Osteocyte (in vitro differentiated cells): ENCODE measurements at places on chromosomes 5 and 9. TPM values are rescaled to one million over a fixed set of nuclear protein-coding genes. Genes with fewer than 3 reads are reported as not detected.

Gene PCDHGA9
- total RNA-seq = 1.6 and 1.9 TPM in 2 replicates

Gene S100Z
- total RNA-seq = not detected in 2 replicates

Gene GCNT1
- total RNA-seq = 8.0 and 8.6 TPM in 2 replicates

Gene ZNF618
- 35.1 and 36.8 TPM in 2 replicates for total RNA-seq

Gene QRFP
- total RNA-seq = not detected in 2 replicates

Gene TMC1
- not detected in 2 replicates for total RNA-seq

Gene PCDHA2
- 0.99 and 1.6 TPM in 2 replicates for total RNA-seq

Gene PCAT7
- 14.6 and 15.2 TPM in 2 replicates for total RNA-seq

Gene FAM78A
- total RNA-seq = 1.0 and 1.1 TPM in 2 replicates

Gene SETD9
- total RNA-seq = 10.1 and 11.0 TPM in 2 replicates

Gene CATSPER3
- not detected in 2 replicates for total RNA-seq

Gene ZNF622
- total RNA-seq = 29.2 and 30.7 TPM in 2 replicates

GRCh38 chr9:99303177-99303576, 81.1 kb downstream of the SEC61B start:
- DNase-seq = no peak

GRCh38 chr5:177538876-177539275, 15.5 kb downstream of the FAM193B start:
- no peak for DNase-seq

- no peak for DNase-seq
These were observed 545.9 kb upstream of the PTPRD start for GRCh38 chr9:11158676-11159075.

DNA sequence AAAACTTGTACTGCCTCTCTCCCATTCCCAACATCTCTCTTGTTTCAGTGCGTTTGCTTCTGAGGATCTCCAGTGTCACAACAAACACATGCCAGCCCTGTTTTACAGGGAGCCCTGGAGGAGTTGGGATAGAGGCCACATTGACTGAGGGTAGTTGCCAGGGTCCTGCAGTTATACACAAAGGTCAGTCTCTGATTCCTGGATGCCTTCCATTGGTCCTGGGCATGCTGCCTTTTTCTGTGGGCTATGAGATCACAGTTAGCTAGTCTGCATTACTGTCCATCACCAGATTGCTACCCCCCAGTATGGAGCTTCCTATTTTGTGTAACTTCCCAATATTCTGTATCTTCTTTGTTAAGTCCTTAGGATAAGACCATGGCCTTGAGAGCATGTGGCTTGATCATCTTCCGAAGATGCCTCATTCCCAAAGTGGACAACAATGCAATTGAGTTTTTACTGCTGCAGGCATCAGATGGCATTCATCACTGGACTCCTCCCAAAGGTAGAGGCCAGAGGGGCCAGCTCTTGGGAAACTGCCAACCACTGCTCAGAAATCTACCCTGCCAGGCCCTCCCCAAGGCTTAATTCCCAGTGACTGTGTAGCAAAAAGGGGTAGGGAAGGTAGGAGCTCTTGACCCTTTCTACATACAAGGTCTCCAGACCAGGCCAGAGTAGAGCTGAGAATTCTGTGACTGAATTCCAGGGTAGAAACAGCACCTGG, 9.5 kb downstream of the NUDT2 start:
- DNase-seq = no peak

DNA sequence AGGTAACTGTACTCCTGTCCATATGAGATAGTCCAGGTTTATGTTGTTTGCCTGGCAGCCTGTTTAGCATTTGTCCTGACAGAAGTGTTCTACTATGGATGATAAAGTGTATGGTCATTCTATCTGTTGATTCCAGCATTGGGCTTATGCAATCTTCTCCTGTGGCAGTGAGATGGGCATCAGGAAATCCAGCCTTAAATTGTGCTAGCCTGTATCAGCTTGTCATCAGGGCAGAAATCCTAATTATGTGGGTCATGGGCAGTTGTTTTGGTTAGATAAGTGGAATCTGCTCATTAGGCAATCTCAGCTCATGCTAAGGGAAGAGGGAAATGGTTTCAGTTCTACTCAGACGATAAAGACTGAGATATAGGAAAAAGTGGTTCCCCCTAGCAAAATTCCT, 247.4 kb upstream of the CHD1 start:
- DNase-seq = no peak

GRCh38 chr5:96094904-96095303, 133.3 kb upstream of the ELL2 start:
- DNase-seq = no peak

DNA sequence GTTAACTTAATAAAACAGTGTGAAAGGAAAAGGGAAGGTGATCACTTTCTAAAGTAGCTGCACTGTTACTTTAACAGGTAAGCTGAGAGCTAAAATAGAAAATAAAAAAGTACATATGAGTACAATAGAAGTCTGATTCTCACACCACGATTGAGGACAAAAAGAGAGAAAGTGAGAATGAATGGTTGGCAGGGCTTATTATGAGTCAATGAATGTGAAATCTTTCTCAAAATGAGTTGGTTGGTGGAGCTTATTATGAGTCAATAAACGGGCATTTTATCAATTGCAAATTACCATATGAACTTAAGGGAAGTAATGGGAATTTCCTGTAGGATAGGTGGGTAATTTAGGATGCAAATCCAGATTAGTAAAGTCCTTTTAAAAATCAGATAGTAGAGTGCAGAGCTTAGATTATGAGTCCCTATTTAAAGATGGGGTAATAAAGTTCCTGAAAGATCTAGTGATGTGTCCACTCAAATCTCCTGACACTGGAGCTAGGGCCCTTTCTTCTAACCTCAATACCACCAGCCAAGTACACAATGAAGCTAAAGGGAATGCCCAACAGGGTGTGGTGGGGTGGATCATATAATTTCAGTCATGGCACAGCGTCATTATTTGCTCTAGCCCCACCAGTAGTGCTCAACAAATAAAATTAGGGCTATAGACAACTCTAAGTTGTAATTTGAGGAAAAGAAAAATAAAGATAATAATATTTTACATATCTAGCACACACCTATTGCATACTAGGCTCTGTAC, 21.1 kb upstream of the TLR4 start:
- DNase-seq = no peak

- DNase-seq = peak; percentile 72
These were observed 15.3 kb upstream of the SPATA31E1 start for GRCh38 chr9:87867391-87867790.

DNA sequence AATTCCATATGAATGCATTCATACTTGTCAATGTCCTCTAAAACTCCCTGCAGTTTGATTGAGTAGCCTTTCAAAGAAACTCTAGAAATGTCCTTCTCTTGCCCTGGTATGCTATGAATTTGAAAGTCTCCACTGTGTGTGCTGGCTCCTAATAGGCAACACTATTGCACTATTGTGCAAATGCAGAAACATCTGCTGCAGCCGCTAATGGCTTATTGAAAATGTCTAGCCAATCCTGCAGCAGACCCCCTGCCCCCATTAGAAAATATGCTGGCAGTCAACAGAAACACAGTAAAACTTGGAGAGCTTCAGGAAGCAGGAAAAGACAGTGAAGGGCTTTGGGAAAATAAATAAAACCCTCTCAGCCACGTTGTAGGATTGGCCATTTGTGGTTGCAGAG, 87.3 kb upstream of the GRAMD2B start:
- DNase-seq = no peak

GRCh38 chr5:134965271-134965825, 2.4 kb upstream of the CATSPER3 start:
- DNase-seq = no peak

GRCh38 chr5:96079075-96079474, 117.4 kb upstream of the ELL2 start:
- DNase-seq = no peak

DNA sequence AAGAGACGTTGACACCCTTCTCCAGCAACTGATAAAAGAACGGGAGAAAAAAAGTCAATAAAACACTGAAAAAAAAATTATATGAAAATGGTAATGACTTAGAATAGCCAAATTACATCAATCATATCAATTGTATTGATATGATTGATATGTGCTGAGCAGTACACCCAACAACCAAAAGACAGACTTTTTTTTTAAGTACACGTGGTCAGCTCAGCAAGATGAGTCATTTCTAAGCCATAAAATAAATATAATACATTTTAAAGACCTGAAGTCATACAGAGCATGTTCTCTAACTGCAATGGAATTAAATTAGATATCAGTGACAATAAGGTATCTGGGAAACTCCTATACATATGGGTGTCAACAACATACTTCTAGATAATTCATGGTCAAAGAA, 30.9 kb upstream of the OLFM1 start:
- no peak for DNase-seq

DNA sequence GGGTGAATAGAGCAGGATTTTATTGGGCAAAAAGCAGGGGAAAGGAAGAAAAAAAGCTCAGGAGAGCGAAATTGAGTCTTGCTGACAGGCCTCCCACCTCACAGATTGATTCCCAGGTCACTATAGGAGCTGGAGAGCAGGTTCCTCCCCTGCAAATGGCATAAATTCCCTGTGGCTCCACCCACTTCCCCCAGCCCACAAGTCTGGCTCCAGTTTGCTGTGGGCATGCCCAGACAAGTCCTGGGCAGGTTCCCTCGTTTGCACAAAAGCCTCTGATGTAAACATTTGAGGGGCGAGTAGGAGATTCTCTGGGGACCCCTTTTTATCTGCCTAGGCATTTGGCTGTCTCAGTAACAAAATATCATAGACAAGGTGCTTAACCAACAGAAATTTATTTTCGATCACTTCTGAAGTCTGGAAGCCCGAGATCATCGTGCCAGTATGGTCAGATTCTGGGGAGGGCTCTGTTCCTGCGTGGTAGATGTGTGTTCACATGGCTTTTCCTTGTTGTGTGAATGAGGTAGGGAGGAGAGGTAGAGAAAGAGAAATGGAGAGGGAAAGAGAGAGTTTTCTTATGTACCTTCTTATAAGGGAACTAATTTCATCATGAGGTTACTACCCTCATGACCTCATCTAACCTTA, 614.5 kb downstream of the MAT2B start:
- DNase-seq = no peak

DNA sequence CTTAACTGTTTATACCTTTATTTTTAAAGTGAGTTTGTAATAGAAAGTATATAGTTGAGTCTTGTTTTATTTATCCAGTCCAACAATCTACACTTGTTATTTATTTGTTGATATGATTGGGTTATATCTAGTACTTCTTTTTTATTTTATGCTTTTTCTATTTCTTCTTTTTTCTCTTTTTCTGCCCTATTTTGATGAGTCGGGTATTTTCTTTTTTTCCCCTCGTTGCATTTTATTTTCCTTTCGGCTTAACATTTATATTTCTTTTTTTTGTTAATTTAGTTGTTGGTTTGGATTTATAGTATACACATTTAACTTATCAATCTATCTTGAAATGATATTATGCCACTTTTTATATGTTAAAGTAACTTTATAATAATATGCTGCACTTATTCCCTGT, 111.7 kb upstream of the IZUMO3 start:
- no peak for DNase-seq

GRCh38 chr9:74309654-74310053, 187.5 kb upstream of the RORB start:
- DNase-seq = no peak

DNA sequence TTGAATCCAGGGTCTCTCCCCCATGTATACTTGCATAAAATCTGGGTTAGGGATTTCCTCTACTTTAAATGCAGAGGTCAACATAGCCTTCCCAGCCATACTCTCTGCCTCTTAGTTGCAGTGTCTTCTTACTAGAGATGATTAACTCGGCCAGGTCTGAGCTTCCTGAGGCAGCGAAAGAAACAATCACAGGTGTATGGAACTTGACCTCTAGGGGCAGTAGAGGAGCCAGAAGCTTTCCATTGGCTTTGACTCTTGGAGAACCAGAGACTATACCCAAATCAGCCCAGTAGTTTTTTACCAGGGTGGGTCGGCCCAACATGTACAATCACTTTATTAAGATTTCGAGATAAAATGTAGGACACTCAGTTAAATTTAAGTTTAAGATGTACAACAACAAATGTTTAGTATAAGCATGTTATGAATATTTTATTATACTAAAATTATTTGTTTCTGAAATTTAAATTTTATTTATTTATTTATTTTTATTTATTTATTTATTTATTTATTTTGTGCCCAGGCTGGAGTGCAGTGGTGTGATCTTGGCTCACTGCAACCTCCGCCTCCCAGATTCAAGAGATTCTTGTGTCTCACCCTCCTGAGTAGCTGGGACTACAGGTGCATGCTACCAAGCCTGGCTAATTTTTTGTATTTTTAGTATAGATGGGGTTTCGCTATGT, 48.0 kb upstream of the DMRT3 start:
- no peak for DNase-seq

GRCh38 chr5:101678481-101679193, 617.4 kb downstream of the SLCO4C1 start:
- DNase-seq = peak; percentile 85

DNA sequence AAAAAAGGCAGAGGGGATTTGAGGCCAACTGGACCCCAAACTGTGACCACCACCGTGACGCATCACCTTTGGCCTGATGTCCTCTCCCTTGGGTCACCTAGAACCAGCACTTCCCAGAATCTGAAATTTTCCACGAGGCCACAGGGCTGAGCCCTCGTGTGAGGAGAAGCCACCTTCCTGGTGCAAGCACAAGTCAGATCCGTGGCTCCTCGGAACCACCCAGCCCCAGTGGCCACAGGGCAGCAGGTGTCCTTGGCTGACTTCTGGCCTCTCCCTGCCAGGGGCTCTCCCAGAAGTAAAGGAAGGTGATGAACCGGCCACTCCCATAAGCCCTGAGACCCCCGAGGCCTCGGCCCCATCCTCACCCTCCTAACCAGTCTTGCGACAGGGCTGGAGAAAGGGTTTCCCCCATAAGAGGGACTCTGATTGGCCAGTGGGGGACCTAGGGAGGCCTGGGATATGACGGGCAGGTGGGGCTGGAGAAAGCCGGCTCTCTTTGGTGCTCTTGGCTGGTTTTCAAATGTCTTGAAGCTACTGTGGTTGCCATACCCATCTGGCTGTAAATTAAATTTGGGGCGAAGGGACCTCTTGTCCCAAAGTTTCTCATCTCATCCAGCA, 20.9 kb upstream of the HMCN2 start:
- no peak for DNase-seq
